Adrenal gland (tissue), 19 donors: ENCODE measurements at places on chromosomes 6 and 20. TPM values are rescaled to one million over a fixed set of nuclear protein-coding genes. Genes with fewer than 3 reads are reported as not detected.

DNA sequence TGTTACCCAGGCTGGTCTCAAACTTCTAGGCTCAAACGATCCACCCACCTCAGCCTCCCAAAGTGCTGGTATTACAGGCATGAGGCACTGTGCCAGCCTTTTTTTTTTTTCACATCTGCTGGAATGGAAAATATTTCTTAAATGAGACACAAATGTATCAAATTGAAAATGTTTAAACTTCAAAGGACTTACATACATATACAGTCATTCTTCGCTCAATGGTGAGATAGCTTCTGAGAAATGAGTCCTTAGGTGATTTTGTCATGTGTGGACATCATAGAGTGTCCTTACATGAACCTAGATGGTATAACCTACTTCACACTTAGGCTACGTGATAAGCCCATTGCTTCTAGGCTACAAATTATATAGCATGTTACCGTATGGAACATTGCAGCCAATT lies 43.1 kb downstream of the MICA start:
- H3K27me3 ChIP-seq: no peaks in the 10 kb centered on the region
- H3K27ac ChIP-seq: no peak overlapping the region
- DNase-seq: no peak
- no peaks in the 10 kb centered on the region for H3K4me1 ChIP-seq
- H3K36me3 ChIP-seq: no peaks in the 10 kb centered on the region
- no peak overlapping the region for H3K4me3 ChIP-seq

- no peak overlapping the region for H3K27ac ChIP-seq
- no peak overlapping the region for H3K4me3 ChIP-seq
- no peaks in the 10 kb centered on the region for H3K4me1 ChIP-seq
- DNase-seq: no peak
- no peaks in the 10 kb centered on the region for H3K27me3 ChIP-seq
Observed at GRCh38 chr6:99064834-99065233, 117.1 kb upstream of the FBXL4 start.

- no peaks in the 10 kb centered on the region for H3K36me3 ChIP-seq
- DNase-seq: no peak
- no peaks in the 10 kb centered on the region for H3K4me1 ChIP-seq
- no peak overlapping the region for H3K27ac ChIP-seq
Observed at GRCh38 chr20:23663180-23663579, 25.4 kb upstream of the CST3 start.

DNA sequence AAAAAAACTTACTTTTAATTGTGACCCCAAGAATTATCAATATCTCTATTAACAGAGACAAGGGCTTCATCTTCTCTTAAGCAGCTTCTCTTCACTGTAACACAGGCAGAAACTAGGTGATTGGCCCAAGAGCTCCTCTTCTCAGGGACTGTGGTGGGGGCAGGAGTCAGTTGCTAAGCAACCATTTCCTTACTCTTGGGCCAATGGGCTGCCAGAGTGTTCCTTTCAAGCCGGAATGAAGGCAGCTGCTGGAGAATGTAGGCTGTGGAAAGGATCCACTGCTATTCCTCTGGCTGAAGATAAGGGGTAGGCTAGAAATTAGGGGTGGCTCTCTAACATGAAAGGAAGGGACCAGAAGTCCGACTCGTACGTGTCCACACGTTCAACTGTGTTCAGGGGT lies at the start of gene SEL1L2:
Gene SEL1L2 (minus strand): TSS at position 150 of the 400 bp plus-strand sequence. CDS start 80 bp downstream, at position 70.
- H3K4me3 ChIP-seq: no peak within 1 kb of the TSS
- H3K4me1 ChIP-seq: no peaks in the 10 kb centered on the region
- no peak within 1 kb of the TSS for H3K27ac ChIP-seq
- H3K36me3 ChIP-seq: no peaks in the 10 kb centered on the region
- DNase-seq: no peak

Gene COL9A3
- 0.43 TPM for total RNA-seq

Gene RIPPLY2
- total RNA-seq: not detected

Gene LPA
- not detected for total RNA-seq

Gene CALHM6
- 7.6 TPM for total RNA-seq

Gene PHACTR3
- 0.34 TPM for total RNA-seq
